ENCODE measurements at places on chromosomes 7 and 10. TPM values are rescaled to one million over a fixed set of nuclear protein-coding genes. Genes with fewer than 3 reads are reported as not detected.

The TMEM184A gene
- total RNA-seq: 2.6 TPM

The C10orf95 gene
- not detected for total RNA-seq

The TMEM72 gene
- total RNA-seq: not detected

- H3K4me1 ChIP-seq: peaks cover 26% of the 10 kb centered on the region
- no peak for DNase-seq
- peaks cover 6% of the 10 kb centered on the region for H3K36me3 ChIP-seq
- H3K4me3 ChIP-seq: no peak overlapping the region
Measured at GRCh38 chr7:46571996-46572395, 650.9 kb upstream of the IGFBP3 start.

GRCh38 chr10:118276727-118277126 is 65.4 kb downstream of the FAM204A start:
- DNase-seq: no peak
- H3K27ac ChIP-seq: no peak overlapping the region
- no peaks in the 10 kb centered on the region for H3K36me3 ChIP-seq
- H3K4me3 ChIP-seq: no peak overlapping the region

GRCh38 chr7:99270702-99271101 is 1.9 kb upstream of the MYH16 start:
- H3K36me3 ChIP-seq: peaks cover 8% of the 10 kb centered on the region
- no peak for DNase-seq
- H3K27ac ChIP-seq: no peak overlapping the region
- no peak overlapping the region for H3K4me3 ChIP-seq
- peaks cover 48% of the 10 kb centered on the region for H3K4me1 ChIP-seq

The ZNF746 gene
- 18.2 TPM for total RNA-seq

GRCh38 chr7:25643770-25644394 is 415.6 kb upstream of the NPVF start:
- H3K4me1 ChIP-seq: no peaks in the 10 kb centered on the region
- no peaks in the 10 kb centered on the region for H3K36me3 ChIP-seq
- H3K27ac ChIP-seq: no peak overlapping the region
- no peak for DNase-seq

GRCh38 chr10:11573497-11573896 is 38.0 kb downstream of the USP6NL start:
- no peaks in the 10 kb centered on the region for H3K36me3 ChIP-seq
- peak; percentile 12 for DNase-seq
- peaks cover 12% of the 10 kb centered on the region for H3K4me1 ChIP-seq
- no peaks in the 10 kb centered on the region for H3K27me3 ChIP-seq
- no peak overlapping the region for H3K27ac ChIP-seq

- H3K36me3 ChIP-seq: peaks cover 6% of the 10 kb centered on the region
- H3K4me1 ChIP-seq: peaks cover 18% of the 10 kb centered on the region
- H3K4me3 ChIP-seq: no peak overlapping the region
Measured at GRCh38 chr10:114485696-114486400, 81.5 kb upstream of the AFAP1L2 start.
